NCI-H69 (cell line): ENCODE measurements at places on chromosomes 3 and 15.

GRCh38 chr3:69326855-69327300 is 59.0 kb downstream of the FRMD4B start:
- no peak for DNase-seq

GRCh38 chr3:72449551-72449950 is 398.7 kb downstream of the SHQ1 start:
- no peak for DNase-seq

DNA sequence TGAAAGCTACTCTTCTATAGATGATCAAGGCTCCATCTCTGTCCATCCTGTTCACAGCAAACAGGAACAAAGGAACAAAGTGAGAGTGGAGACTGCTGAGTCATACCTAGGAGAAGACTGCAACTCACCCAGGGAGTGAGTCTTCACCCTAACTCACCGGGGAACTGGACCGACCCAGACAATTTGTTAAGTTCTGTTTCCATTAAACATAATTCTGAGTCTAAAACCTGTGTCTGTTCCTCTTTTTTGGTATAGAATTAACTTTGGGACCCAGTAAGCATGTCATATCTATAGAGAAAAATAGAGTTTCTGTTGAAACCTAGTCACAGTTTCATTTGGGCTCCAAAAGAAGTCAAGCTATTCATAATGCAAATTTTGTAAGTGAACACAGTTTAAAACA is 21.6 kb downstream of the CCDC80 start:
- DNase-seq, result no peak

DNA sequence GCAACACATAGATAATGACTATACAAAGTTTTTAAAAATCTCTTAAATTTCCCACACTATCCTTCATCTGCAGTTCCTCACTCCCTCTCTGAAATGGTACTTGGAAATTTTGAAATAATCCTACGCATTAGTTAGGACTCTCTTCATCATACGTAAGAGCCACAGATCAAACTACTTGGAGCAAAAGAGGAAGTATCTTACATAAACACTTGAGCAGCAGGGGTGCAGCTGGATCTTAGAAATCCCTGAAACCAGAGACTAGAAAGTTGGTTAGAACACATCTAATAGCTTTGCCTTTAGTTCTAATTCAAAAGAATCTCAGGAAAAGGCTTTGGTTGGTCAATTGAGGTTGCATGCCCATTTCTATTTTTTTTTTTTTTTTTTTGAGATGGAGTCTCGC is 38.8 kb upstream of the ZNF445 start:
- no peak for DNase-seq

GRCh38 chr3:135516143-135516542 is 449.4 kb upstream of the PPP2R3A start:
- DNase-seq, result peak; percentile 3

DNA sequence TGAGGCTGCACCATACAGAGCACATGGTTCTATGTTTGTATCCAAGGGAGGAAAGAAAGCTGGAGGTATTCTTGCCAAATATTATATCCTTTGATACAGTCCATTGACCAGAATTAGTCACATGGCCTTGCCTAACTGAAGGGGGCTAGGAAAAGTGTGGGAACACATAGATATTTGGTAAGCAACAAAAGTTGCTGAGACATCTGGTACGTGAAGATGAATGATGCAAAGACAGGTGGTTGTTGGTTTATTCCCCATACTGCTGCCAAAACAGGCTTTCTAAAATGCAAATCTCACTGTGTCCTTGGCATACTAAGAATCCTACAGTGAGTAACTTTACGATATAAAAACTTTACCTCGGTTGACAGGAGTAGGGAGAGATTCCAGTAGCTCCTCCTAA is 162.2 kb downstream of the VGLL3 start:
- no peak for DNase-seq

DNA sequence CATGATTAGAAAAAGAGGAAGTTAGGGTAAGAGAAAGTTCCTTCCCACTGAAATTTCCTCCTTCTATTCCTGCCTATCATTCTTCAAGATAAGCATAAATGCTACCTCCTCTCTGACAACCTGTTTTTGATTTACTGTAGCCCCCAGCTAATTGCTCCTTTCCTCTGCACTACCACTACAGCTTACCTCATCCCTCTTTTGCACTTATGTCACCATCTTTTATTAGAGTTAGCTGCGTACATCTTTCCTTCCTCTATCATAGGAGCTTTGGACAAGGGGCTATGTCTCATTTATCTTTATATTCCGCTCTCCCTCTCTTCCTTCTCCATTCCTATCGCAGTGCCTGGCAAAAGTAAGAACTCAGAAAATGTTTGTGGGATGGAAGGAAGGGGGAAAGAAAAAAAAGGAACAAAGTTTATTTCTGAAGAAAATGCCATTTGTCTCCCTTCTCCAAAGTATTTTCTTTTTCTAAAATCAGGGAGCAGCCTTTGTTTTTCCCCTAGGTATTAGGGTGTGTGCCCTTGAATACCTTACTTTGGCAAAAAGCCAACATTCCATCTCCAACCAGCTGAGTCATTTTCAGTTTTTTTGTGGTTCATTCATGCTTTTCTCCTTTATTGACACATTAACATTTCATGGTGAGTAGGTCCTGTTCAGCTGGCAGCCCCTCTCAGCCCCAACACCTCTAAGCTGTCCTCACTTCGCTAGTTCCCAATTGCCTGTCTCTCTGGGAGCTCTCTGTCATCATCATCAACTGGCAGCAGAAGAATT is 87.6 kb upstream of the SOX2 start:
- peak; percentile 85 for DNase-seq

GRCh38 chr3:179432021-179432420 is 19.2 kb downstream of the GNB4 start:
- DNase-seq, result no peak

- DNase-seq, result peak; percentile 1
Measured at GRCh38 chr15:85649372-85649771, 145.4 kb downstream of the KLHL25 start.

GRCh38 chr3:18010001-18010400 is 267.6 kb upstream of the TBC1D5 start:
- DNase-seq, result no peak

GRCh38 chr15:92745845-92746271 is 90.3 kb upstream of the FAM174B start:
- DNase-seq, result no peak

DNA sequence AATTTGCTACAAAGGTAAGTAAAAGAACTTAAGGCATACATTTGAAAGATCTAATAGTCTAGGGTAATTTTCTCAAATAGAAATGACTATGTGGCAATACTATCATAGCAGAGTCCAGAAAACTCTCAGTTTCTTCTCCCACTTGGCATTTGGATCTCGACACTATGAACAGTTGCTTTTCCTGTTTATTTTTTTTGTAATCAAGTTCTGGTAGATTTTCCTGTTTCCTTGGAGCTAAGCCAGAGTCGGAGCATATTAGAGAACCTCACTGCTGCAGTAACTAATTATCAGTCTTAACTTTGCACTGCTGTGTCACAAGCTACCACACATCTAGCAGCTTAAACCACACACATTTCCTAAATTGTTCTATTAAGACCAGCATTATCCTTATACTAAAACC is 44.9 kb upstream of the ZNF385D start:
- DNase-seq, result peak; percentile 3

GRCh38 chr3:184756151-184757021 is 44.5 kb upstream of the MAGEF1 start:
- peak; percentile 26 for DNase-seq

GRCh38 chr3:134903837-134904236 is 108.8 kb downstream of the EPHB1 start:
- DNase-seq, result peak; percentile 70

GRCh38 chr3:5126586-5126985 is 4.5 kb downstream of the ARL8B start:
- DNase-seq, result no peak

DNA sequence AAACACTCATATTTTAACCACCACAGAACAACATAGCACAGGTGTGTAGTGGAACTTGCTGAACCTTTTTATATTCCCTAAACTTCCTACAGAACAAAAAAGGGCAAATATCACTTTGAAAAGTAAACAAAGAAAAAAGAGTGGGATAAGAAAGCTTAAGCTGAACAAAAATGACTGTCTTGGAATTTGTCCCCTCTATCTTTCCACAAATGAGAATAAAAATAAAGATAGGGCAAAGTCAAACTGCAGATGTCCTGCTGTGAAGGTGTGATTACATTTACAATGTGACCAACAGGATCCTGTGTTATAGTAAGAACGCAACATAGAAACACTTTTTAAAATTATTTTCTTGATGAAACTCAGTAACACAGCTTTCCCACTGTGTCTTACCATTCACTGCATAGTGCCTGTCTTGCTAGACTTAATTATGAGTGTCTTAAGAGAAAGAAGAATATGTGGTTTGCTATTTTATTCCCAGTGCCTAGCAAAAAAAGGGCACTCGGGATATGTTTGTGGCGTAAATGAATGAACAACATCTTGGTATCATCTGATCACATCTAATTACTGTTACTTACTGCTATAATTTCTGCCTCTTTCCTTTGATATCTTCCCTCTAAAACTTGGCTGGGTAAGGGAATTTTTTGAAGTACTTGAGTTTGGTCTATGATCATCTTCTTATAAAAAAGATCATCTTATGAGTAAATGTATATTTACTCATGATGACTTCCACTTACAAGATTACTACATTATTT is 67.5 kb downstream of the DENND4A start:
- no peak for DNase-seq

DNA sequence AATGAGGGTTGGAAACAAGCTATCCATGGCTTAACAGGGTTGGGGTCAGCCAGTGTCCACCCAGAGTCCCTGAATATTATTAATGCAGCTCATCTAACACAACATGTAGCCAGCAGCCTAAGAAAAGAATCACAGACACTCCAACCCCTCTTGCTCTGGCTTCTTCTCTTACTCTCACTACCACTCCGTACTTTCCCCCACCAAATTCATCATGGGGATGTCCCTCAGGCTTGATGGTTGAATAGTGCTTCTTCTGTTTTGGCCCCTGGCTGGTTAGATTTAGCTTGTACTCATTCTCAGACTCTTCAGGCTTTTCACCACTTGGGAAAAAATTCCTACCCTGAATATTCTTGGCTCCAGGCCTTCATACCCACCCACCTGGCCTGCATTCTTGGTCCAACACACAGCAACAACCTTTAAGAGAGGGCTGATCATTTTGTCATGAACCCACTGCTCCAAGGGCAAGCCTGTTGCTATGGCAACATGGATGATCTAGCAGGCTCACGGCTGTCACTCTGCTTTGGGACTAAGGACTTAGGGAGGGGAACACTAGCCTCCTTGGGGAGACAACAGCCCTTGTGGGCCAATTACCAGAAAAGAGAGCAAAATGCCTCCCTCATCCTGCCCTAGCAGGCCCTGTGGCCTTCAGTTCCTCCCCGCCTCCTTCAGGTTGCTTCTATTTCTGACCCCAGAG is 9.4 kb upstream of the MED12L start:
- DNase-seq, result peak; percentile 1

DNA sequence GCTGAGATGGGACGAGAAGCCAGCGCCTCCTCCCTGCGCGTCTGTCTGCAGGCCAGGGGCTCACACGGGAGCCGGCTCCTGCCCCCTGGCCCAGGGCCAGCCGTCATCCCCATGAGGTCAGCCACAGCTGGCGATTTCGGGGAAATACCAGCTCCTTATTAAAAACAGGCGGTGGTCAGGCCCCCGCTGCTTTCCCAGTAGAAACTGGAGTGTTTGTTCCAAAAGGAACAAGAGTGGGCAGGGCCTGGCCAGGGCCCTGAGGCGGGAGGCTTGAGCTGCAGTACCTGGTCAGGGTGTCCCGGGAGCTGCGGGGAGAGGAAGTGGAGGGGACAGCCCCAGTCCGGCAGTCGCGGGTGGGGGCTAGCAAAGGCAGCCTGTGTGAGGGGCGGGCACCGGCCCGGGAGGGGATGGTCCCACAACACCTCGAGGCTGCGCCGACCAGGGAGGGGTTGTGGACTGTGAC is 17.8 kb downstream of the MYL3 start:
- DNase-seq, result peak; percentile 74
